Fibroblast of the aortic adventitia (primary cell): ENCODE measurements at places on chromosomes 5 and 9. TPM values are rescaled to one million over a fixed set of nuclear protein-coding genes. Genes with fewer than 3 reads are reported as not detected.

DNA sequence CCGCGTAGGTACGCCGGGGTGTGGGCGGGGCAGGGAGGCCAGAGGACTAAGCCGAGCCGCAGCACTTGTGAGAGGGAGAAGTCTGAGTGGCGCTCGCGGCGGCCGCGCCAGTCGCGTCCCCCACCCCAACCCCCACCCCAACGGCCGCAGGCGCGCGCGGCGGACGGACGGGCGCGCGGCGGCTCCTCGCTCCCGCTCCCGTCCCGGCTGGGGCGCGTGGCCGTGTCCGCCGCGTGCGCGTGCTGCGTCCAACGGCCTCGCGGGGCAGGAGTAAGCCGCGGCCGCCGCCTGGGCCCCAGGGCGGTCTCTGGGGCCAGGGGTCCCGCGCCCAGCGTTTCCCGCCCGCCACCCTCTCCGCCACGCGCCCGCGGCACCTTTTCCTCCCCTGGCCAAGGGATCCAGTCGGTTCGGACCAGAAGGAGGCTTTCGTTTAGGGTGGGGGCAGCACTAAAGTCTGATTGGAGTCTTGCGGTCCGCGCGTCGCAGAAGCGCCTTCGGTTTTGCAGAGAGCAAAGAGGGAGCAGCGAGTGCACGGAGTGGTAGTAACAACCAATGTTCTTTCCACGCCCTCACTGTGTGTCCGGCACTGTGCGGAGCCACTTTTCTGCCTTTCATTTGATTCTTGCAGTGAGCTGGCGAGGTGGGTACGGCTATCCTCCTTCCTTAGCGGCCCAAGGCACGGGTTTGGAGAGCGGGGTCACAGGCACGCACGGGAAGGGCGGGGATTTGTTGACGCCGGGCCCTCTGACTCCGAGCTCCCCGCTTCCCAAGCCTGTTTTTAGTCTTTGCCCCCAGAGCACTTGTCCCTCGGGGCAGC lies 483 bp downstream of the G3BP1 start:
- peak; percentile 33 for DNase-seq

DNA sequence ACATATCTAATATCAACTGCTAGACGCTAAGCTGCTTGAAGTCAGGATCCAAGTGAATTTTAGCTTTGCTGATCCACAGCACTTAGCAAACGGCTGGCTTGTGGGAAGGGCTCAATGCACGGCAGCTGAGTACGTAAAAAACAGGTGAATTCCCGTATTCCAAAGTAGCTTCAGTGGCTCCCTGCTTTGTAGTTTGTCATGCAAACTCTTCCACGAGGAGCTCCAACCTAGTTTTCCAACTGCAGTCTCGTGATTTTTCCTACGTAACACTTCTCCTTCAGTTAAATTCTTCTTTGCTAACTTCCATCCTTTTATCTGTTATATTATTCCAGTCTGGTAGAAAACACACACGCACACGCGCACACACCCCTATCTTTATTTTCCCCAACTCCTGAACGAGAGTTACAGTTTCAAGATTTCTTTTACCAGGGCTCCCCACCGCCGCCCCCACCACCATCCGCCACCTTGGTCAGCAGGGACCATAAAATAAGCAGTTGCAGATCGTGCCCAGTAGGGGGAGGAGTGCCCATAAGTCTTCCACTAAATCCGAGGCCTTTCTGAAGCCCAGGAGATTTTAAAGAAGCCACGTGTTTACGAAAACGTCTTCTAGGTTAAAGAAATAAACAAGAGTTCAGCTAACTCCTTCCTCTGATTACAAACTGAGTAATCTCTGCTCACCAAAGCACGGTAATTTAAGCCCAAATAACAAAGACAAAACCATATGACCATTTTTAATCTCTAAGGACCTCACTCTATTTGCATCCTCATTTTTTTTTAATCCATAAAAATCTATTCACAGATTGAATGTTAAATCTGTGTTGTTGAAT lies 34.8 kb upstream of the TRIO start:
- peak; percentile 91 for DNase-seq

GRCh38 chr5:154081246-154081645 lies 42.5 kb downstream of the MFAP3 start:
- no peak for DNase-seq

DNA sequence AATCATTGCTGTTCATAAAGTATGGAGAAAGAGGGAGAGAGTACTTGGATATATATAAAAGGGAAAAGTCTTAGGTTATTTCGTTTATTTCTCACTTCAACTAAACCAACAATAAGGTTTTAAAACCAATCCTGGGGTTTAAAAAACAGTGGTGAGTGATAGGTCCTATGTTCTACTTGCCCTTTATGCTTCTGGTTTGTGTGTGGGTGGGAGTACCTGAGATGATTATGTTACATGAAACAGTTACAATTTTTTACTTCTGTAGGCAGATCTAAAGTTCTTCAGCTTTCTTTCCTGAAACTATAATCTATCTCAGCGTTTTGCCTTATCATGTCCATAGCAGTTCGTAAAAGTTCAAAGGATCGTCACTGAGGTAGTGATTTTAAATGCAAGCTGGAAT lies 49.2 kb downstream of the STX17 start:
- no peak for DNase-seq

The ACSL6 gene
- not detected in 2 replicates for total RNA-seq

GRCh38 chr5:66616520-66617225 lies 20.5 kb downstream of the MAST4 start:
- DNase-seq, result peak; percentile 4

DNA sequence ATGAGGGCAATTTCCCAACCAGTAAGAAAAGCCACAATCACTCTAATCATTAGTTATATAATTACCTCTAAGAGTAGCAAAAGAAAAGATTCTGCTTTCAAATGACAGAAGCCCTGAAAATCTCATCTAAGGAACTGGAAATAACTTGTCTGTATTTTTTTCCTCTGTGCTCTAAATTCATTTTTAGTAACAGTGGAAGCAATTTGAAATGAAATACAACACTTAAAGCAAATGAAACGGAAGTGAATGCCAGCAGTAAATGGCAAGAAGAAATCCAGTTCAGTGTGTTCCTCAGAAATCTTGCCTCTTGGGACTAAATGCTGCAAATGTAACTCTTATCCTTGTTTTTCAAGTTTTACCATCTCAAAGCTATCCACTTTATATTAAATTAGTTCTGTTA lies 294.9 kb downstream of the TAF11L14 start:
- DNase-seq, result no peak

GRCh38 chr5:169999621-170000020 lies 19.3 kb upstream of the INSYN2B start:
- no peak for DNase-seq

DNA sequence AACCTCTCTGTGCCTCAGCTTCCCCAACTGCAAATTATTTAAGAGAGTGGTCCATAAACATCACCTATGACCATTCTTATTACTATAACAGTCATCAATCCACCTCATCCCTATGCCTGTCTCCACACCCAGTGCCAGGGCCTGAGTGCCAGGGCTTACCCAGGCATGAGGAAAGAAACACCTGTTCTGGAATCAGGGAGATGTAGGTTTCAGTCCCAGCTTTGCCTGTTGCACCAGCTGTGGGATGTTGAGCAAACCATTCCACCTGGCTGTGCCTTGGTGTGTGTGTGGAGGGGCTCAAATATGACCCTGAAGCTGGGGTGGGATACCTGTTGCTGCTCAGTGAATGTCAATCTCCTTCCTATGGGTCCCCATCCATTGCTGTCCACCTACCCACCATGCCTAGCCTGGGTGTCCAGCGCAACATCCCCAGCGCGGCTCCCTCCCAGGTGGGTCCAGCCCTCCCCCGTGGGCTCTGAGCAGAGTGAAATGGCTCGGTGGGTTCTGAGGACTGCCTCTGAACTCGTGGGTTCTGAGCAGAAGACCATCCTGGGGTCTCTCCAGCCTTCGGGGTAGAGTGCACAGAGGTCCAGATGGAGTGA lies 16.3 kb downstream of the AKNA start:
- no peak for DNase-seq
